ENCODE measurements at places on chromosomes 5 and 9.

DNA sequence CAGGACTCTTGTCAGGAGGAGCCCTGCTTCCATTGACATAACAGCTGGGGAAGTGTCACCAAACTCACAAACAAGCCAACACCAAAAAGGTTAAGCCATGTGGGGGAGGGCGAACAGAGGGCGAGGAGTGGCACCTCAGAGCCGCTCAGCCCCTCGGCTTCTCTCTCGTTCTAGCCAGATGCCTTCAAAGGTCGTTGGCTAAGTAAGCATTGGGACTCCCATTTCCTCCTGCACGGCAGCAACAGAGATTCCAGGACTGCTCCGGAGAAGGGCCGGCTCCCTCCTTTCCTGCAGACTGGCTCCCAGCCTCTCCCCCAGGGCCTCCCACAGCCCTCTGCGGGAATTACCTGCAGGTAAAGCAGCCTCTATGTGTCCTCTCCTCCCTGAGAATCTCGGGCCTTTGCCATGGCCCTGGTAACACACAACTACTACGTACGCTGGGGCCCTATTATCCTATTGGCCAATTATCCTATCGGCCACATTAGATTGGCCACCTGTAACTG, 52.1 kb upstream of the RNU6ATAC start:
- DNase-seq, result no peak

GRCh38 chr9:113184539-113184938, 33.7 kb downstream of the SLC31A2 start:
- peak; percentile 37 for DNase-seq

- no peak for DNase-seq
These were observed 2.2 kb downstream of the GFPT2 start for GRCh38 chr5:180350711-180351465.

GRCh38 chr9:109083813-109084405, 35.8 kb downstream of the TMEM245 start:
- no peak for DNase-seq

GRCh38 chr5:53343187-53343586, 137.2 kb upstream of the FST start:
- peak; percentile 93 for DNase-seq

DNA sequence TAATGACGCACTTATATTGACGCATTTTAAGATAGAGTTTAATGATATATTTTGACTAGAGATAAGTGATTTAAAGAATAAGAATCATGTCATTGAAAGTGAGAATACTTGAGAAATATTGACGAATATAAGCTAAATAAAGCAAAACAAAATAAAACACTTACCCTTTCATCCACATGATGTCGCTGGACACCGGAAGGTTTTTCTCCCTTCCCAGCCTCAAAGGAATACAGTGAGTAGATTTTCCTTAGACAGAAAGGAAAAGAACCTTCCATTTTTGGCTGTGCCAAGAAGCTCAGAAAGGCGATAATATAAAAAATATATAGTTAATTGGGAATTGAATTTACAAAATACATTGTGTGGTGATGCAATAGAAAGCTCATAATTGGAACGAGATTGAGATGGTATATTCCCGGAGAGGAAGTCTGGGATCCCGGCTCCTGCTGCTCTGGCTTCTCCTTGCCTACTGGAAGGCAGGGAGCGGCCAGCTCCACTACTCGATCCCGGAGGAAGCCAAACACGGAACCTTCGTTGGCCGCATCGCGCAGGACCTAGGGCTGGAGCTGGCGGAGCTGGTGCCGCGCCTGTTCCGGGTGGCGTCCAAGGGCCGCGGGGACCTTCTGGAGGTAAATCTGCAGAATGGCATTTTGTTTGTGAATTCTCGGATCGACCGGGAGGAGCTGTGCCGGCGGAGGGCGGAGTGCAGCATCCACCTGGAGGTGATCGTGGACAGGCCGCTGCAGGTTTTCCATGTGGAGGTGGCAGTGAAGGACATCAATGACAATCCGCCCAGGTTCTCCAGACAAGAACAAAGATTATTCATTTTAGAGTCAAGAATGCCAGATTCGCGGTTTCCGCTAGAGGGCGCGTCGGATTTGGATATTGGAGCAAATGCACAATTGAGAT, at the start of gene PCDHA5:
TSS of gene PCDHA5 (plus strand) at position 239 of the 906 bp plus-strand sequence.
- DNase-seq, result peak; percentile 26

DNA sequence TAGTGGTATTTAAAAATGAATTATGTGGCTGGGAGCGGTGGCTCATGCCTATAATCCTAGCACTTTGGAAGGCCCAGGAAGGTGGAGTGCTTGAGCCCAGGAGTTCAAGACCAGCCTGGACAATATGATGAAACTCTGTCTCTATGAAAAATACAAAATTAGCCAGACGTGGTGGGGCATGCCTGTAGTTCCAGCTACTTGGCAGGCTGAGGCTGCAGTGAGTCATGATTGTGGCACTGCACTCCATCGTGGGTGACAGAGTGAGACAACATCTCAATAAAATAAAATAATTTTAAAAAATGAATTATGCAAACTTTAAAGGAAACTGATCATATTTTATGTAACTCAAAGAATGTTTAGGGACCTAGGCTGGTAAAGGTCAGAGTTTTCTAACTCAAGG, 310.8 kb upstream of the DMRT1 start:
- peak; percentile 9 for DNase-seq

GRCh38 chr9:99172124-99173091, 49.3 kb downstream of the ALG2 start:
- DNase-seq, result no peak

GRCh38 chr5:8376478-8376877, 507.5 kb downstream of the MTRR start:
- DNase-seq, result no peak

DNA sequence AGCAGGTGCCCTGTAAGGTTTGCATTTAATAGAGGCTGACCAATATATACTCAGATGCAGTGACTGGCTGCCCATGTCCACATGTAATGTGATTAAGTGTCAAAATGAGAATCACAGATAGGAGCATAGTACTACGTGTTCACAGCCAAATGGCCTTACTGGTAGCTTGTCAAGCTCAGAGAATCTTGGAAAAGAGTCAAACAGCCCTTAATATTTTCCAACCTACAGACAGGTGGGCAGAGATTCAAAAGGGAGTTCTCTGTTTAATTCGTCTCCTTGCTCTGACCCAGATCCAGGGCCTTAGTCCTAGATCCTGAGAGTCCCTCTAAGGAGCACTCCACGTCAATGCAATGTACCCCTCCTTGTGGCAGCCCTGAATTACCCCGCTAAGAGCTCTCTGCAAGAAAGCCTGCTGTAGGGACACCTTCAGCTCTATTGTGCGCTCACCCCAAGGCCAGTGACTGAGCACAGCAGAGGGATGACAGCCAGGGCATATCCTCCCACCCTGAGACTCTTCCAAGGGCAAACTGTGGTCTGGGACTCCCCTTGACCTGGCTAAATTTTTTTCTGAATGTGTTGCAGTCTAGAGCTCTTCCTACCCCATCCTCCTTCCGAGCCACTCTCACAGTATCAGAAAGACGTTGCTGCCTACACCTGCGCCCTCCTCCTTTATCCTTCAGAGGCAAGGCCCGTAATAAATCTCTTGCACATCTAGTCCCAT, 159.2 kb downstream of the SNCAIP start:
- no peak for DNase-seq

DNA sequence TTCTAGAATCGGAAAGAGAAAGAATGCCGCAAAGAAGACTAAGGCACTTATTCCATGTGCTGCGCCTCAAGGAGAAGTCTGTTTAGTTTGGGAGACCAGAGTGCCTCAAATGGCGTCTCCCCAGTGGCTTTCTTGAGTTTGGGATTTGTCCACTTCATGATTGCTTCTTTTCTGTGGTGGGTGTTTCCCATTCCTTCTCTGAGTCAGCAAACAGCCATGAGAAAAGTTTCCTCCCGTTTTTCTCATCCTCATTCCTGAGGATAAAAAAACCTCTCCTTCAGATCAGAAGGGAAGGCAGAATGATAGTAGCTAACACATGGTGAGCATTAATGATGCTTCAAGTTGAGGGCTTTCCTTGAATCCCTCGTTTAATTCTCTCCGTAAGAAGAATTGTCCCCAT, 275.9 kb upstream of the WWC1 start:
- DNase-seq, result peak; percentile 49

DNA sequence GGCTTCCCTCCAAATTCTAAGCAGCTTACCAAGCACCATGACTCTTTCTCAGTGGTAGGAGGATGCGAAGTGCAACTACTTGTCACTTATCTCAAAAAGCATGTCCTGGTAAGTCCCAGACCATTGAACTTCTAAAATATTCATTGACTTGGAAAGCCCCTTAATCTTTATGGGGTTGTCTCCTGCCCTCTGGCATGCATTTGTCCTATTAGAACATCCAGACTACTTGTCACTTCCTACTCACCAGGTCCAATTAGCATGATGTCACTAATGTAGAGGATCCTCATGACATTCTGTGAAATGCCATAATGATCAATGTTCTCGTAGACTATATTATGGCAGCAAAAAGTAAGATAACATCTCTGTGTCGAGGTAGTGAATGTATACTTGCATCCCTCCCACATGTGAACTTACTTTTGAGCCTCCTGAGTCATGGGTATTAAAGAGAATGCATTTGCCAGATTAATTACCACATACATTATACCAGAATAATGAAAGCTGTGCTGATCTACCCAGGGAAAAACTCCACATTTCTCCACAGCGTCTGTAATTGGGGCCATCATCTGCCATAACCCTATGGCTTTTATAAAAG, 63.5 kb upstream of the RAD23B start:
- DNase-seq, result no peak

GRCh38 chr9:136631038-136632000, 31.4 kb upstream of the EGFL7 start:
- peak; percentile 58 for DNase-seq

- DNase-seq, result peak; percentile 23
These were observed 31.5 kb upstream of the ZFAND5 start for GRCh38 chr9:72396247-72397091.

All from HT1080 (cell line).